Fibroblast of upper back skin (primary cell): ENCODE measurements at places on chromosomes 4 and X.

- DNase-seq: no peak
Observed at GRCh38 chr4:78902298-78902697, 36.9 kb downstream of the PAQR3 start.

- no peak for DNase-seq
Observed at GRCh38 chr4:7990807-7991459, 51.3 kb upstream of the AFAP1 start.

- DNase-seq: no peak
Observed at GRCh38 chrX:24899391-24899790, 116.4 kb downstream of the ARX start.

GRCh38 chr4:138672393-138672976 lies 343.1 kb upstream of the NOCT start:
- no peak for DNase-seq

- DNase-seq: no peak
Observed at GRCh38 chr4:2077537-2078460, 18.7 kb downstream of the NAT8L start.

GRCh38 chr4:2445130-2445529 lies 23.8 kb upstream of the RNF4 start:
- no peak for DNase-seq

- DNase-seq: no peak
Observed at GRCh38 chrX:7789200-7789599, 53.8 kb upstream of the VCX start.

- DNase-seq: no peak
Observed at GRCh38 chr4:84220990-84221389, 278.1 kb downstream of the NKX6-1 start.

DNA sequence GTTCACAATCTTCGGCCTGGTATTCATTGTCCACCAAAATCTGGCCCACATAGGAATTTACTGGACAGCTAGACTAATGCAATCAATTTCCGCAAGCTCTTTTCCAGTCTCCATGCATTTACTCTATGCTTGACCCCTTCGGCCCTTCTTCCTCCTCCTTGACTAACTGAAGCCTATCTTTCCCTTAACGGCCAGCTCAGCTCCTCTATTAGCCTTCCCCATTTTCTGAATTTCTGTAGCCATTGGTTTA lies 1.2 kb upstream of the PHKA2 start:
- DNase-seq: no peak

- DNase-seq: no peak
Observed at GRCh38 chrX:78103001-78103622, 936 bp upstream of the PGK1 start.

DNA sequence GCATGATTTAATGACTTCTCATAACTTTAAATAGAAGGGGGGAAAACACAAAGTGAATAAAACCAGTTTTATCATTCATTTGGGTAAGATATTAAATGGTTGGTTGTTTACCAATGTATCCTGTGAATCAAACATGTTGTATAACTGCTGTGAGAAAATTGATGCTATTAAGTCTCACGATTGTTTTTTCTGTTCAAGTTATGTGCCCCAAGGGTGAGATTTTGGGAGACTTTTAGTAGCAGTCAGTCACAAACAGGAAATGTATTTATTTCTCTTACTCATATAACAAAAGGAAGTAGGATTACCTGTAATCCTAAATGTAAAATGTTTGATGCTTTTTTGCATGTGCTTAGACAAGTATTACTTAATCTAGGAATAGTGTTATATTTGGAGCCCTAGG lies 39.2 kb downstream of the MTHFD2L start:
- no peak for DNase-seq

DNA sequence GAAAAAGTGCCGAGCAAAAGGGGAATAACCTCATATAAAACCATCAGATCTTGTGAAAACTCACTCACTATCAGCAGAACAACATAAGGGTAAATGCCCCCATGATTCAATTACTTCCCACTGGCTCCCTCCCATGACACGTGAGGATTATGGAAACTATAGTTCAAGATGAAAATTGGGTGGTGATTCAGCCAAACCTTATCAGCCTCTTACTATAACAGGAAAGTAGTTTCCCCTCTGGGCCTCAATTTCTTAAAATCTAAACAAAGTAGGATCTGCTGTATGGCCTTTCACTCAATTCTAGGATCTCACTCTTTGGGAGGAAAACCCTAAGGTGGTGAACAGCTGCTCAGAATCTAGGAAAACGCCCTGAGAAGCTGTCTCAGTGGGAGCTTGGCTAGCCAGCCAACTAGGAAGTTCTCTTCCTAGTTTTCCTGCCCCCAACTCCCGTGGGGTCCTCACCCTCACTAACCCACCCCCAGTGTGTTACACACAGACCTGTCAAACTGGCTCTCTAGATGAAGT lies 1017.1 kb upstream of the HS3ST1 start:
- no peak for DNase-seq

- DNase-seq: no peak
Observed at GRCh38 chr4:7912826-7913225, 26.8 kb downstream of the AFAP1 start.

GRCh38 chrX:11566789-11567188 lies 98.9 kb downstream of the ARHGAP6 start:
- no peak for DNase-seq

DNA sequence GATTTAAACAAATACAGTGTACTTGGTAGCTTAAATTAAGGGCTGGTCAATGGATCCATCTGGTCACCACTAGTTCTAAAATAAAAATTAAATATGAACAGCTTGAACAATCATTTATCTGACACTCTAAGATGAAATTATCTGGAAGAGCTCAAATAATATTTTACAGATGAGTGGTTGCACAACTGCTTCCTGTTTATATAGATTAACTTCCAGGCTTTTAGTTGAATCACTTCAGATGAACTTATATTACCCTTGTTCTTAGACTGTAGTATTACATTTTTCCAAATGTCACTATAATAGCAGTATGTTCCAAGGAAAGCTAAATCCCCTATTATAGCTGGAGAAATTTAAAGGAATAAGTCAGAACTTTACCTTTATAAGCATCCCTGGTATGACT lies 92.4 kb upstream of the SMIM10 start:
- no peak for DNase-seq

- peak; percentile 41 for DNase-seq
Observed at GRCh38 chrX:102651242-102652011, at the start of gene GPRASP1. Gene GPRASP1 (plus strand): TSS chrX:102651483. CDS start chrX:102653914, 2,431 bp downstream.

DNA sequence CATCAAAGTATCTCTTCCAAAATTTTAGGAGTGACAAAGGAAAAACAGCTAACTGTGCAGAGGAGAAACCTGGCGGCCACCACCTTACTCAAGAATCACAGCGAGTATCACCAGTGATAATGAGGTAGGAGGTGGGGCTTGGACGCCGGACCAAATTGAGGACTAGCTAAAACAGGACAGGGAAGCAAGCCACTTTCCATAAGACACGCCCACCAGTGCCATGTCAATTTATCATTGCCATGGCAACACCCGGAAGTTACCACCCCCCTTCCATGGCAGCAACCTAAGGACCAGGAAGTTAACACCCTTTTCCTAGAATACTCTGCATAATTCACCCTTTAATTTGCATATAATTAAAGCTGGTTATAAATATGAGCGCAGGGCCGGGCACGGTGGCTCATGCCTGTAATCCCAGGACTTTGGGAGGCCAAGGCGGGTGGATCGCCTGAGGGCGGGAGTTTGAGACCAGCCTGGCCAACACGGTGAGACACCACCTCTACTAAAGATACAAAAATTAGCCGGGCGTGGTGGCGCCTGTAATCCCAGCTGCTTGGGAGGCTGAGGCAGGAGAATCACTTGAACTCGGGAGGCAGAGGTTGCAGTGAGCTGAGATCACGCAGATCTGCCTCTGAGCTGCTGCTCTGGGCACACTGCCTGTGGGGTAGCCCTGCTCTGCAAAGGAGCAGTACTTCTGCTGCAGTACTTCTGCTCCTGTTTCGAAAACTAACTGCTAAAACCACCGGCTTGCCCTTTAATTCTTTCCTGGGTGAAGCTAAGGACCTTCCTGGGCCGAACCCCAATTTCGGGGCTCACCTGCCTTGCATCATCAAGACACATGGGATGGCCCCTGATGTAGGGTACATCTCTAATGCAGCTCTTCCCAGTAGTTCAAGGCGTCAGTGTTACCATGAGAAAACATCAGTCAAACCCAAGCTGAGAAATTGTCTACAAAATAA lies 116.7 kb downstream of the HMX1 start:
- no peak for DNase-seq

- no peak for DNase-seq
Observed at GRCh38 chrX:106783716-106784115, 18.8 kb upstream of the TBC1D8B start.

GRCh38 chr4:118280501-118281218 lies 72.1 kb downstream of the PRSS12 start:
- DNase-seq: peak; percentile 81

DNA sequence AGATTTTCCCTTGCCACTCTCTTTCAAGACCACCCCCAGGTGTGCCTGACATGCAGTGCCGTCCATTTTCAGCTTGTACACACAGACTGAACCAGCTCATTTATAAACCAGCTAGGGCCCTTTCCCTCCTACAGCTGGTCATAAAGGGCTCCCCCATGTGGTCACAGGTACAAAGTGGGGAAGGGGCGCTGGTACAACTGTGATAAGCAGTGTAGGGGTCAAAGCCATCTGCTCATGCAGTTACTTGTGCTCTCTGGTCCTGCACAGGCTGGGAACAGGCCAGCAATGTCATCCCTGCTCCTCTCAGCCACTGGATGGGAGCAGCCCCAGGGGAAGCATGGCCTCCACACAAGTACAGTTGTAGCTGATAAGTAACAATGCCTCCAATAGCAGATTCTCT lies 20.6 kb downstream of the GABRQ start:
- DNase-seq: no peak

- no peak for DNase-seq
Observed at GRCh38 chrX:24360272-24360671, at the start of gene SUPT20HL1. Gene SUPT20HL1 (plus strand): TSS chrX:24360639. CDS start chrX:24362761, 2,122 bp downstream.

GRCh38 chr4:73259571-73260090 lies 1.0 kb upstream of the ANKRD17 start:
- no peak for DNase-seq

- DNase-seq: peak; percentile 79
Observed at GRCh38 chr4:54499308-54500074, 158.3 kb upstream of the KIT start.

DNA sequence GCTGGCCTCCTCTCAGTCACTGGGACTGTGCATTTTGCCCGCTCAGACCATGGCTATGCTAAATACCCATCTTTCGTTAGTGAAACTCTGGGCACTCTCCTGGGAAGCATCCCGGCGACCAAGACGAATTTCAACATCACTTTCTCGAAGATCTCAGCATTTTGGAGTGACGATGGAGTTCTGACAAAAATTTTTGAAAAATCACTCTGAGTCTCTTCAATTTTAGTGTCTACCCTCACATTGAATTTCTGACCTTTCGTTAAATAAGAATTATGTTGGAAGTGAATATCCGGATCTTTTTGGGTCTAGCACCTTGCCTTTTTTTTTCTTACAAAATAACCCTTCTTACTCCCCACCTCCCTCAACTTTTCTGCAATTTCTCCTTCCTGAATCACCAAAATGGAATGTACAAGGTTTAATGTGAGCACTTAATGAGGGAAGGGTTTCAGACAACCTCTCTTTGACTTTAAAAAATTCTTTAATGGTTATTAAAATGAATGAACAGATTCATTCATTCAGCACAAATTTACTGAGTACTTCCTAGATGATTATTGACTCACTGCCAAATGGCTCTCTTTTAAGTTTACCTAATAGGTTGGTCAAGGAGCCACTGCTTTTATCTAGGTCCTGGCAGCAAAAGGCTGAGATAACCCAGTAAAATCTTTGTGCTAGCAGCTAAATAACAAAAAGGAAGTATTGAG lies 746 bp upstream of the AADAT start:
- peak; percentile 63 for DNase-seq
